ENCODE measurements at places on chromosomes 16 and 17.

DNA sequence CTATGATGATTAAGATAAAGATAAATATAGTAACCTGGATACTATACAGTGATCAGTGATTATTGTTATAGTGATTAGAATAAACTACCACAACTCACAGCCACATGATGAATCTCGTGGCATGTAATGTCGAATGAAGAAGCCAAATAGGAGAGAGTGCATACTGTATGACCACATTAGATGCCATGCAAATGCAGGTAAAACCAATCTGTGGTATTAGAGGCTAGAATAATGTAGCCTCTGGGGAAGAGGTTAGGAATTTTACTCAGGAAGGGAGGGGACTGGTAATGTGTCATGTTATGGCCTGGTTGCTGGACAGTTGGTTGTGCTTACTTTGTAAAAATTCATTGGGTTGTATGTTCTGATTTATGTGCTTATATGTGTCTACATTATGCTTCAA is 402.7 kb downstream of the CDH13 start:
- no peak for DNase-seq
- H3K36me3 ChIP-seq = no peaks in the 10 kb centered on the region
- no peak overlapping the region for H3K4me3 ChIP-seq
- H3K27ac ChIP-seq = no peak overlapping the region
- no peaks in the 10 kb centered on the region for H3K4me1 ChIP-seq

DNA sequence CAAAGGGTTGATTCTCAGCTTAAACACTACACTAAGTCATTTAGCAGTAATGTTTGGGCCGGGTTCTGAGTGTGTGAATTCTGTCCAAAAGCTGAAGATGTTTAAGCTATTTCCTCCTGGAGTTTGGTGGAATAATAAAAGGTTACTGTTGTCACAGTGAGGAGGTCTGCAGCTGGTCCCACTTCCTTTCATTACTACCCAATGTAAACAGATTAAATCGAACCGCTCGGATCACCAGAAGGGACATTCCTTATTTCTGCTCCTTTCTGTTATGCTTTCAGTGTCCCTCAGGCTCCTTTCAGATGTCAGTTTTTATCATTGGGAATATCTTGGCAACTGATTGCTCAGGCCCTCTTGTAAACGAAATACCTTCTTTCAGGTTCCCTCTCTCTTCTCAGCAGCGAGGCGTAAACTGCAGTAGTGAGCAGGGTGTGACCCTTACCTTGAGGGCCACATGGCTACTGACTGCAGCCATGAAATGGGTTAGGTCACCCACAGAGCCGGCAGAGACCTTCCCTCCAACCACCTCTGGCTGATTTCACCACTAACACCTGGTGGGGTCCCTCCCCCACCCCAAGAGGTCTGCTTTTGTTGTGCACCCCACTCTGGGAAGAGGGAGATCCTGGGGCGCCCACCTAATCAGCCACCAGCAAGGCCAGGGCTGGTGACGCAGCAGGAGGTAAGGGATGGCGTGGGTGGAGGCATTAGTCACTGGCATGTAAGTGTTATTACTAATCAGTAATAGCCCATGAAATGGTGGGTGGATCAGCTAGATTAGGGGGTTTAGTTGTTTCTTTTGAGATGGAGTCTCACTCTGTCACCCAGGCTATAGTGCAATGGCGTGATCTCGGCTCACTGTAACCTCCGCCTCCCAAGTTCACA is 117.6 kb downstream of the VPS53 start:
- H3K4me3 ChIP-seq = no peak overlapping the region
- no peaks in the 10 kb centered on the region for H3K4me1 ChIP-seq
- no peak for DNase-seq
- peaks cover 11% of the 10 kb centered on the region for H3K36me3 ChIP-seq
- no peak overlapping the region for H3K27ac ChIP-seq

DNA sequence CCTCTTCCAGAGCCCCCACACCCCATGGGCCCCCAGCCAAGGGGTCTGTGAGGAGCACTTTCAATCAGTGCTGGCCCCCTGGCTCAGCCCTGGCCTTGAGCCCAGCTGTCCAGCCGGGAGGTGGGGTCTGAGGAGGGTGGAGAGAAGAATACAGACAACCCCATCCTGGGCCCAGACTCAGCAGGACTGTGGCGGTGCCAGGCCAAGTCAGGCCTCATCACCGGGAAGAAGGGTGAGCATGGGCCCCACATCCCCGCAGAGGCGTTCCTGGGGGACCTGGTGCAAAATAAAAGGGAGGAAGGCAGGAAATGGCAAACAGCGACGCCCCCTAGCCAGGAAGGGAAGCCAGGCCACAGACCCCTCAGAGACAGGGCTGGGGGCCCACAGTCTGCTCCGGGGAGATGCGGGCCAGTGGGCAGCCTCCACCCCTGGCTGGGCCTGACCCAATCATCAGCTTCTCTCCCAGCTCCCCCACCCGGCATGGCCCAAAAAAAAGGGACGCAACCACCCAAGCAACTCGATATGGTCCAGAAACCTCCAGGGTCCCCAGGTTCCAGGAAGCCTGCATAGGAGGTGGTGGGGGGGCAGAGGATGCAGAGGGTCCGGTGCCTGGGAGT is 20.6 kb downstream of the ZNF423 start:
- no peak overlapping the region for H3K4me3 ChIP-seq
- H3K27me3 ChIP-seq = peaks cover 56% of the 10 kb centered on the region
- no peaks in the 10 kb centered on the region for H3K4me1 ChIP-seq
- no peak for DNase-seq
- no peak overlapping the region for H3K27ac ChIP-seq
- no peaks in the 10 kb centered on the region for H3K36me3 ChIP-seq

GRCh38 chr17:7747635-7748071 is 30.1 kb downstream of the DNAH2 start:
- no peak overlapping the region for H3K4me3 ChIP-seq
- H3K36me3 ChIP-seq = no peaks in the 10 kb centered on the region
- H3K27me3 ChIP-seq = no peaks in the 10 kb centered on the region
- DNase-seq = peak; percentile 34
- no peak overlapping the region for H3K27ac ChIP-seq

GRCh38 chr17:44014133-44014436 is 678 bp downstream of the TMEM101 start:
- H3K27ac ChIP-seq = peak overlapping the region; percentile 88
- no peaks in the 10 kb centered on the region for H3K27me3 ChIP-seq
- peaks cover 3% of the 10 kb centered on the region for H3K36me3 ChIP-seq
- H3K4me1 ChIP-seq = peaks cover 40% of the 10 kb centered on the region
- H3K4me3 ChIP-seq = peak overlapping the region; percentile 93

DNA sequence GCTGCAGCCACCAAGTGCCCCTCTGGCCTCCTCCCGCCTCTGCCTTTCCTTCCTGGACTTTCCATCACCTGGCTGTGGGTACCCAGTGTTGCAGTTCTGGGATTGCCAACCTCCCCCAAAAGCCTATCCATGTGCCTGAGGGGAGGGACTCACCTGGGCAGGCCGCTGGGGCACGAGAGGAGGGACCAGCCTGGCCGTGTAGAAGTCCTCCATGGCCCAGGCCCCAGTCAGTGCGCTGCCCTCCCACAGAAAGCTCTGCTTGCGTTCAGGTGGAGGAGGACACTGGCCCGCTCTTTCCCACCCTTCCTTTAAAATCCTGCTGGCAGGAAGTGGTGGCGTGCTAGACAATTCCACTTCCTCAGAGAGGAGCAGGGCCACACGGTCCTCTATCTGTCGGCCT is 14.2 kb downstream of the SLX4 start:
- H3K4me3 ChIP-seq = no peak overlapping the region
- no peak overlapping the region for H3K27ac ChIP-seq
- H3K36me3 ChIP-seq = no peaks in the 10 kb centered on the region
- no peak for DNase-seq
- no peaks in the 10 kb centered on the region for H3K27me3 ChIP-seq
- H3K4me1 ChIP-seq = peaks cover 42% of the 10 kb centered on the region

DNA sequence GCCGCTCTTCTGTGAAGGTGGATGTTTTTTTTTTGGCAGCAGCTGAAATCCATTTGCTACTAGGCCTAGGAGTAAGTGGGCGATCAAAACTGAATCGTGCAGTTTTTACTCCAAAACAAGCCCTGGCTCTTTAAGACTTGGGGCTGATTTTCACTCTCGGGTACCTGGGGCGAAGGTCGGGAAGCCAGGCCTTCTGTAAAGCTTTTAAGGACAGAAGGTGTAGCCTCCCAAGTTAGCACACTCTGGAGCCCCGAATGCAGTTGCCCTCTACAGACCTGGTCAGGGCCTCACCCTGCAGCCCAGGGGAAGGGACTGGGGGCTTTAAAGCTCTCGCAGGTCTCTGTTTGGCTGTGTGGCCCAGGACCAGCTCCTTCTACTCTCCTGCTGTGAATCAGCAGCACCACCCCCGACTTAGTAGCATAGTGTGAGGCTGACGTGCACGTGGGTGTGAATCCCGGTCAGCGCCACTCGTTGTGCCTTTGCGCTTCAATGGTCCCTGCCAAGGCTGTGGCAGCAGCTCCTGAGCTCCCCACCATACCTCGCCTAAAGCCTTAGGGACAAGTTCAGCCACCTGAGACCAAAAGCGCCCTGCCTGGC is 49.9 kb downstream of the TMEM235 start:
- H3K27me3 ChIP-seq = peaks cover 67% of the 10 kb centered on the region
- H3K4me1 ChIP-seq = peaks cover 31% of the 10 kb centered on the region
- H3K36me3 ChIP-seq = no peaks in the 10 kb centered on the region
- H3K4me3 ChIP-seq = no peak overlapping the region
- DNase-seq = no peak

GRCh38 chr17:82180776-82181528 is 31.7 kb downstream of the CCDC57 start:
- no peak overlapping the region for H3K27ac ChIP-seq
- no peak overlapping the region for H3K4me3 ChIP-seq
- no peak for DNase-seq
- H3K4me1 ChIP-seq = peaks cover 6% of the 10 kb centered on the region

- H3K27me3 ChIP-seq = no peaks in the 10 kb centered on the region
- peaks cover 41% of the 10 kb centered on the region for H3K36me3 ChIP-seq
- peak overlapping the region; percentile 89 for H3K27ac ChIP-seq
- H3K4me3 ChIP-seq = no peak overlapping the region
Measured at GRCh38 chr17:16446338-16446983, 31.1 kb downstream of the TRPV2 start.

DNA sequence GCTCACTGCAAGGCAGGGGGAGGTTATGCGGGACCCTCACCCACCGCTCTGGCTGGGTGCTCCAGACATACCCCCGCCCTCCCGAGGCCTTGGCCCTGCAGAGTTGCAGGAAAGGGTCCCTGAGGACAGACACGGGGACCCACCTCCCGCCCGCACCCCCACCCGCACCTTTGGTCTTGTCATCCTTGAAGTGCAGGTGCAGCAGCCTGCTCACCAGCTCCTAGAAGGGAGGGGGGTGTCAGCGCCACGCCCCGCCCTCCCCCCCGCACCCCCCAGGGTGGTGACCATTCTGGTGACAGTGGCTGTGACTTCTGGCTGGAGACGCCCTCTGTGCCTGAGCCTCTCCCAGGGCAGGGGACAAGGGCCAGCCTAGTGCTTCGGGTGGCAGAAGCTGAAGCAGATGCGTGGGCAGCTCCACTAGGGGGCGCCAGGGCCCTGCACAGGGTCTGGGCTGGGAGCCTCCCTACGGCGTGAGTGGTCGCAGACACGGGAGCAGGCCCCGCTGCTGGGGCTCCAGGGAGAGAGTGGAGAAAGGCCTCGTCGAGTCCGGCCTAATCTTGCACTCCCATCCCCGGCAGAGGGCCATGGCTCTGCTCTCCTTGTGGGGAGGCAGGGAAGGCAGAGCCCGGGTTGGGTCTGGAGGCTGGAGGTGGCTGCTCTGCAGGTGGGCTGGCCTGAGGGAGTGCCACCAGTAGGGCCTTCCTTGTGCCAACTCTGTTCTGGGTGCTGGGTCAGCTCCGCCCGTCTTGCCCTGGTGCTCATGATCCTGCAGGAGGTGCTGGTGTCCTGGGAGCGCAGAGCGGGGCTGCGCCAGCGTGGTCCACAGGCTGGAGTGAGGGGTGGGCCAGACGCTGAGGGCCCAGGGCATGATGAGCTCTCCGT is 2.7 kb downstream of the CENPX start:
- peaks cover 82% of the 10 kb centered on the region for H3K4me1 ChIP-seq
- DNase-seq = peak; percentile 77
- peaks cover 11% of the 10 kb centered on the region for H3K36me3 ChIP-seq
- H3K4me3 ChIP-seq = no peak overlapping the region
- no peaks in the 10 kb centered on the region for H3K27me3 ChIP-seq

GRCh38 chr16:6672507-6672906 is 660.1 kb upstream of the RBFOX1 start:
- no peak for DNase-seq
- no peaks in the 10 kb centered on the region for H3K4me1 ChIP-seq
- no peak overlapping the region for H3K27ac ChIP-seq
- no peak overlapping the region for H3K4me3 ChIP-seq

DNA sequence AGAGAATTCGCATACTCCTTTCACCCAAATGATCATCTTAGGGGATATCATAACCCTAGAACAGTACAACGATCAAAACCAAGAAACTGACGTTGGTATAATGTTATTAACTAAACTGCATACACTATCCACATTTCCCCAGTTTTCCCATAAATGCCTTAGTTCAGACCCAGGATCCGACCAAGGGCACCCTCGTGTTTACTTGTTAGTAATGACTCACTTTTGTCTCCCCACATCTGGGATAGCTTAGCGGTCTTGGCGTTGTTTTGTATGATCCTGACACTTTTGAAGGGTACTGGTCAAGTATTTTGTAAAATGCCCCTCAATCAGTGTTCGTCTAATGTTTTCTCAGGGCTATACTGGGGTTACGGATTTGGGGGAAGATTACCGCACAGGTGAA is 8.0 kb downstream of the HS3ST3A1 start:
- peak; percentile 7 for DNase-seq
- peaks cover 38% of the 10 kb centered on the region for H3K4me1 ChIP-seq
- peaks cover 2% of the 10 kb centered on the region for H3K27me3 ChIP-seq
- no peak overlapping the region for H3K4me3 ChIP-seq
- H3K36me3 ChIP-seq = no peaks in the 10 kb centered on the region

- DNase-seq = peak; percentile 49
- H3K27ac ChIP-seq = peak overlapping the region; percentile 88
- H3K4me1 ChIP-seq = peaks cover 67% of the 10 kb centered on the region
- no peak overlapping the region for H3K4me3 ChIP-seq
Measured at GRCh38 chr16:67447508-67448076, 16.7 kb downstream of the HSD11B2 start.

DNA sequence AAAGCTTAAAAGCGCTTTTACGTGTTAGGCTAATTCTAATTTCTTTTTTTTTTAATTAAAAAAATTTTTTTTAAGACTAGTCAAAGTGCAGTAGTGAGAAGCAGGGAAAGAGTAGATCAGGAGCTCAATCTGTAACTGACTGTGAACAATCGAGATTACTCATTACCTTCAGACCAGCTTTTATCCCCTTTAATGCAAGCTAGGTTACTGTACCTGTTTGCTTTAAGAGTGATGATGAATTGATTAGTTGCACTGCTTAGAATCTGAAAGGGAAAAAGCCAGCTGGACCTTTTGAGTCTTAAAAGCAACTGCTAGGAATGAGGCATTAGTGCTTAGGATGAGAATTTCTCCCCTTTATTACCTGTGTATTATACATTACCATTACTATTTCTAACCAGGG is 19.0 kb downstream of the PSMD11 start:
- H3K4me3 ChIP-seq = no peak overlapping the region
- DNase-seq = no peak
- H3K4me1 ChIP-seq = no peaks in the 10 kb centered on the region

- DNase-seq = no peak
- H3K36me3 ChIP-seq = peaks cover 43% of the 10 kb centered on the region
- no peak overlapping the region for H3K27ac ChIP-seq
- H3K4me1 ChIP-seq = no peaks in the 10 kb centered on the region
- H3K4me3 ChIP-seq = no peak overlapping the region
Measured at GRCh38 chr17:67178555-67178954, 66.4 kb downstream of the HELZ start.

GRCh38 chr16:10314811-10315210 is 71.0 kb upstream of the ATF7IP2 start:
- peak; percentile 65 for DNase-seq
- H3K27ac ChIP-seq = no peak overlapping the region
- H3K4me3 ChIP-seq = no peak overlapping the region
- no peaks in the 10 kb centered on the region for H3K36me3 ChIP-seq
- no peaks in the 10 kb centered on the region for H3K27me3 ChIP-seq

Data from HepG2 (cell line).